ENCODE measurements at places on chromosomes 5 and 9.
A peak's percentile ranks its signal among the peaks of the same experiment; 100 is the strongest.

DNA sequence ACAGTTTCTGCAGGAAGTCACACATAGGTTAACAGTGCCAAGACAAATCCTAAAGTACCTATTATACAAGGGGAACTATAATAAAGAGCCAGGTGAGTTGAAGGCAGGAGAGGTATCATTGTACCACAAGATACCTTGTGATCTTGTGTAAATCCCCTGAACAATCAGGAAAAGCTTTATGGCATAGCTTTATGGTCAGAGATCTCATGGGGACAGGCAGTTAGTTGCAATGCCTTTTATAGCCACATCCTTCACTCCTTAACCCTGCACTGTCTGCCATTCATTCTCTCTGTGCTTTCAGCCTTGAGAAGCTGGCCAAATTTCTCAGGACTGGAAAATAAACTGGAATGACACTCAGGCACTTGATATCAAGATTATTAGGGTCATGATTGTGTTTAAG lies 97.0 kb downstream of the GHR start:
- DNase-seq, result no peak

DNA sequence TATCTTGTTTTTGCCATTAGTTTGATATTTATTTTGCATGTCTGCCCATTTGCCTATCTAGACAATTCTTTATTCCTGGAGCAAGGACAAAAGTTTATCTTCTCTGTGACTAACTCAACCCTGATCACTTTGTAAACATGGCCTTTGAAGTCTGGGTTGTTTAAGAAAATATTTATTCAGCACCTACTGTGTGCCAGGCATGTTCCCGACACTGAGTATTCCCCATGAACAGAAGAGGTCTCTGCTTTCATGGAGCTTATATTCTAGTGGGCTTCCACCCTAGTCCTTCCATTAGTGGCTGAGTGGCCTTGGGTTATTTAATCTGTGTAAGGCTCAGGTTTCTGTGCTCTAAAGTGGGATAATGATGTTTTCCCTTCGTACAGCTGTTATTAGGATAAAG lies 49.7 kb downstream of the SEMA6A start:
- DNase-seq, result no peak

DNA sequence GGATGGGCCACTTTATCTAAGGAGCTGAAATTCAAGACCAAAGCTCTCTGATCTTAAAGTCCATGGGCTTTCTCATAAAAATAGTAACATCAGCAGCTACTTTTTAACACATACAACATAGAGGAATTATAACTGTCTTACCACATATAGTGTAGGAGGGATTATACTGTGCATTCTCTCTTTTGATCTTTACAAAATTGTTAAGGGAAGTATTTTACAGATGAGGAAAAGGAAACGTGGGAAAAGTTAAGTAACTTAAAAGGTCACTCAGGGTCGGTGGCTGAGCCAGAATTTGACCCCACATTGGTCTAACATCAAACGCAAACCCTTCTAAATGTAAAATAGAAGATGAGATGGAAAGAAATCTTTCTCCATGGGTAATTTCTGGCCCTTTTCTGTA lies 38.4 kb downstream of the ZNF608 start:
- no peak for DNase-seq

GRCh38 chr5:80125962-80126480 lies 90.9 kb downstream of the THBS4 start:
- no peak for DNase-seq

DNA sequence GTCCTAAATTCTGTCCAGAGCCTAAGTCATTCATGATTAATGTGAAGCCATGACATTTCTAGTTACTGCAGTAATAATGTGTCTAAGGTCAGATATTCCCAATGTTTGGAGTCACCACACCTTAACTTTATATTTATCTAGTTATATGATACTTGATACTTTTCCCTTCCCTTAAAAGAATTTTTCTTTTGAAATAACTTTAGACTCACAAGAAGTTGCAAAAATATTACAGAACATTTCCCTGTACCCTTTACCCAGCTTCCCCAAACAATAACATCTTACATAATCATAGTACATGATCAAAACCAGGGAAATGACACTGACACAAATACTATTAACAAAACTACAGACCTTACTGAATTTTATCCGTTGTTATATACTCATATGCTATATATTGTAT lies 150.0 kb upstream of the GNA14 start:
- no peak for DNase-seq

- peak; percentile 3 for DNase-seq
Measured at GRCh38 chr5:77774981-77775789, 954 bp downstream of the TBCA start.

DNA sequence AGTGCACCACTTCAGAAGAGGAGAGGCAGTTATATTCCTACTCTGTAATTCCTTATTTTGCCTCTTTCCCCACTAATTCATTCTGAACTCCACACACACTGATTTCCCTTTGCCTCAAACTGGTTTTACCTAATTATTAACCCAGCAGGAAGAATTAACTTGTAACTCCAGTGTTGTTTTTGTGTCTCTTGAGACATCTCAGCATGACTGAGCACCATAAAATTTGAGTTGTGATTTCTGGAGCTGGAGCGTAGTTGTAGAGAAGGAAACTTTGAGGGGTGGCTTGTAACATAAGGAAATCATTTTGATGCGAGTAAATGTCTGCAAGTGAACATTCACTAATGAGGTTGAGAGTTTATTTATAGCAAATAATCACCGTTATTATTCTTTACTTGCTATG lies 265.2 kb downstream of the TMEM38B start:
- no peak for DNase-seq

DNA sequence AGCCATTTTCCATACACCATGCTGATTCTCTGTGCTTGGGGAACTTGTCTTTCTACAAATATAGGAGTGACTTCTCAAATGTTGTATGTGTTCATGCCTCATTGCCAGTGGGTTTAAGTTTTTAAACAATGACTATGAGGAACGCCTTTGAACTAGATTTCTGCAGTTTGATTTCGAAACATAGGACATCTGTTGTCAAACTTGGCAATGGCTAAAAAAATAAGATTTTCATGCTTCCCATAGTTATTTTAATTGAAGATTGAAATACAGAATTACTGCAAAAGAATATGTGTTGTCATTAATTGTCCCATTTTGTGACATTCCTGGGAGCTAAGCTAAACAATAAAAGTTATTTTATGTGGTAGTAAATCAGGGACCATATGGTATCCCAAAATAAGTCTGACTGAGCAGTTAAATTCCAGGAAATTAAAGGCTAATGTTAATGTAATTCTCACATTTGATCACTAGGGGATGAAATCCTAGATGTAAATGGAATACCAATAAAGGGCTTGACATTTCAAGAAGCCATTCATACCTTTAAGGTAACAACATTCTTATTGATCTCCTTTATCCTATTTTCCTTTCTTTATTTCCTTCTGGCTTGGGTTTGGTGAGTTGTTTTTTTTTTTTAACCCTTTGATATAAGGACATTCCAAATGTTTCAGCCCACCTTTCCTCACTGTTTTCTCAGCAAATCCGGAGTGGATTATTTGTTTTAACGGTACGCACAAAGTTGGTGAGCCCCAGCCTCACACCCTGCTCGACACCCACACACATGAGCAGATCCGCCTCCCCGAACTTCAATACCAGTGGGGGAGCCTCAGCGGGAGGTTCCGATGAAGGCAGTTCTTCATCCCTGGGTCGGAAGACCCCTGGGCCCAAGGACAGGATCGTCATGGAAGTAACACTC lies 116.7 kb downstream of the GOLPH3 start:
- peak; percentile 26 for DNase-seq

- DNase-seq, result no peak
Measured at GRCh38 chr5:994272-994607, 14.4 kb upstream of the NKD2 start.

DNA sequence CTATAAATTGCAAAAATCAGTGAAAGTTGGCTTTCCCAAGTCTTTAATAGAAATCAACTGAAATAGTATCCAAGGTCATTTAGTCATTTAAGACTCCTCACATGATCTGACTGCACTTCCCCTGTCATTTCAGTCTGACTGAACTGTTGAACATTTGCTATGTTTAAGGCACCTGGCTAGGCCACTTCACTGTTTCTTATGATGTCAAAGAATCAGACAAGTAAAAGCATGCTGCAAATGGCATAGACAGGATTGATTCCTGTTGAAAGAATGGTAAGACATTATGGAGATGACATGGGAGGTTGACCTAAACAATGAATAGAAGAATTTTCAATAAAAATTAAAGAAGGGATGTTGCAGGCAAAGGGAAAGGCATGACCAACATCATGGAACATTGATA lies 502.1 kb downstream of the NFIB start:
- no peak for DNase-seq

- no peak for DNase-seq
Measured at GRCh38 chr9:125663127-125663526, 43.9 kb downstream of the MAPKAP1 start.

DNA sequence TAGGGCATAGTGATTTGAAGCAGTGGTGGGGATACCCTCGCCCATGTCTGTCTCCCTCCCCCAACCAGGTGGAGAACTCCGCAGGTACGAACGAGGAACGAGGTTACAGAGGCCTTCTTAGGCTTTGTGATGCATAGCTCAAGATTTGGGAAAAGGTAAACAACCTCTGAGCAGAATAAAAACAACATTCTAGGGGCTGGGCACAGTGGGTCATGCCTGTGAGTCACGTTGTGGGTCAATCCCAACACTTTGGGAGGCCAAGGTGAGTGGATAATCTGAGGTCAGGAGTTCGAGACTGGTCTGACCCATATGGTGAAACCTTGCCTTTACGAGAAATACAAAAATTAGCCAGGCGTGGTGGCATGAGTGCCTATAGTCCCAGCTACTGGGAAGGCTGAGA lies 3.6 kb upstream of the LCP2 start:
- DNase-seq, result no peak

- no peak for DNase-seq
Measured at GRCh38 chr5:173479711-173480110, 136.7 kb downstream of the BOD1 start.

GRCh38 chr5:62719061-62719720 lies 140.6 kb downstream of the LRRC70 start:
- DNase-seq, result no peak

- DNase-seq, result no peak
Measured at GRCh38 chr5:154442801-154443200, 3.0 kb upstream of the SAP30L start.

DNA sequence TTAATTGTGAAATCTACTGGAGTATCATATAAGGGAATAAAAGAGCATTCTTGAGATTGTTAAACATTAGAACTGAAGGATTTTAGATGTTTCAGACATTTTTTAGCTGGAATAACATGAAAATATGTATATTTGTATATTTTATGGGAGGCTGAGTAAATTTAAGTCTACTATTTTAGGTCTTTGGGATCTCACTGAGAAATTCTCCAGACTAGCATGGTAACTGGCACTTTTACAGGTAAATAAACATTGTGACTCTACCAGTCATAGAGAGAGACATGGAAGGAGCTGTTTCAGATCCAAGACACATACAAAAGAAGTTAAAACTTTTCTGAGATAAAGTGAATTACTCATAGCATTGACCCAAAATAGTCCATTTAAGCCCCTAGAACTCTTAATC lies 59.4 kb downstream of the NDUFAF2 start:
- DNase-seq, result no peak

DNA sequence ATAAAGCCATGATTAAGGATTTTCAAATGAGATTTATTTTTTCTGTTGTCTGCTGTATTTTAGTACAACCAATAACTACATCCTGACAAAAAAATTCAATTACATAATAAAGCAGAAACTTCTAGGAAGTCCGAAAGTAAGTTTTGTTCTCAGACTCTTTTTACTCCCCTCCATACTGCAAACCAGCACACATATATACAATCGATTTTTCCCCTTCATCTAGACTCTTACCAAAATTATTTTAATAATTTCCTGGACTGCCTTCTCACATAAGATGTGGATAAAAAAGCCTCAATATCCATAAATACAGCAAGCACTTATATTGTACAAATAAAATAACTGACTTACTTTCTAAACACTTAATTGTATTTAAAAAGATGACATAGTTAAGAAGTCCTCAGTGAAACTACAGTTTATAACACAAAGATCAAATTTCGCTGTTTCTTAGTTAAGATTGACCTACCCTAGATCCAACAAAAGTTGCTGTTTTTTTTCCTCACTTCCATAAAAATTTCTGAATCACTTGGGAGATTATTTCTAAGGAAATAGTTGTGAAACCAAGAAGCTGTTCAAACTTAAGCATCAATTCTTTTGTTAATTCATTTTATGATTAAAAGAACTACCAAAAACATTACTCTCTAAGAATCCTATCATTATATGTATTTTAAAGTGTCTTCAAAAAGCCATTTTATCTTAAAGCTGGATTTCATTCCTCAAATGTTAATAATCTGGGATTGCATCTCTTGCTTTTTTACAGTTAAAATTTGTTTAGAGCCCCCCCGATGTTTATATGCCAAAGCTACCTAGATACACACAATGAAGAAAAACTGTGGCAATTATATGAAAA lies 74.7 kb upstream of the IFNE start:
- DNase-seq, result no peak

GRCh38 chr5:1294835-1295649 lies at the start of gene TERT:
TERT (minus strand) TSS chr5:1295068; CDS start chr5:1294989, 79 bp downstream.
- no peak for DNase-seq

GRCh38 chr9:96061293-96061987 lies 185.9 kb downstream of the ERCC6L2 start:
- peak; percentile 45 for DNase-seq

GRCh38 chr5:91183743-91184142 lies 199.4 kb downstream of the ARRDC3 start:
- no peak for DNase-seq

GRCh38 chr5:83877911-83878706 lies 157.5 kb upstream of the HAPLN1 start:
- DNase-seq, result no peak

DNA sequence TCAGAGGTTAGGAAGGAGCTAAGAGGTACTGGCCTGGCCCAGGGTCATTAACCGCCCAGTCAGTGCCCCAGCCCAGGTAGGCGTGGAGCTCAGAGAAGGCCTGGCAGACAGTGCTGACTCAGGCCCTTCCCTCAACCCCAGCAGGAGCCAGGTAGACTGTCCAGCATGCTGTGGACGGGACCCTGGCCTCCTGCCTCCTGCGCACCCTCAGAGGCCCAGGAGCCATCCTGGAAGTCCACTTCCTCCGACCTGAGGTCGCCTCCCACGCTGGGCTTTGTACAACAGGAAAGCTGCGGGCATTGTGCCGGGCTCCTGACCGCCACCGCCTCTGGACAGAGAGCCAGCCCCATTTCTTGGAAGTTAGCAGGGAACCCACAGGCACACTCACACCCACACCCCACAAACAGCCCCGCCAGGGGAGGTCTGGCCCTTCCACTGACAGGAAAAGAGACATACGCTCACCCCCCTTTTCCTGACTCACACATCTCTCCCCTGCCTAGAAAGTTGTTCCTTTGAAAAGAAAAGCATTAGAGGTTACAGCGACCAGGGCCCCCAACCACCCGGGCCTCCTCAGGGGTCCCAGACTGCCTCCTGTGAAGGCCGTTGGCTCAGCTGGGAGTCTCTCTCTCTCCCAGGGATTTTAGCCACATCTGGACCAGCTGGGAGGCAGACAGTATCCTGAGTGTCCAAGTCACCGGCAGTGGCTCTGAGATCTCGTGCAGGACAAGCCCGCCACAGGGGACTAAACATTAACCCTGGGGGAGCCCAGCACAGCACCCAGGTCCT lies 7.7 kb downstream of the RALGDS start:
- DNase-seq, result no peak

- DNase-seq, result no peak
Measured at GRCh38 chr5:115758356-115758755, 58.1 kb downstream of the CDO1 start.

- no peak for DNase-seq
Measured at GRCh38 chr5:134101686-134102439, 12.6 kb upstream of the TCF7 start.

GRCh38 chr5:1507014-1507375 lies 16.8 kb downstream of the LPCAT1 start:
- DNase-seq, result no peak

GRCh38 chr5:90472783-90473395 lies 1.7 kb downstream of the MBLAC2 start:
- no peak for DNase-seq
